ENCODE measurements at places on chromosomes 5 and 9. TPM values are rescaled to one million over a fixed set of nuclear protein-coding genes. Genes with fewer than 3 reads are reported as not detected.

The SOHLH1 gene
- not detected for total RNA-seq

The GPR150 gene
- 0.60 TPM for total RNA-seq

The PLAC8L1 gene
- total RNA-seq: 0.37 TPM

DNA sequence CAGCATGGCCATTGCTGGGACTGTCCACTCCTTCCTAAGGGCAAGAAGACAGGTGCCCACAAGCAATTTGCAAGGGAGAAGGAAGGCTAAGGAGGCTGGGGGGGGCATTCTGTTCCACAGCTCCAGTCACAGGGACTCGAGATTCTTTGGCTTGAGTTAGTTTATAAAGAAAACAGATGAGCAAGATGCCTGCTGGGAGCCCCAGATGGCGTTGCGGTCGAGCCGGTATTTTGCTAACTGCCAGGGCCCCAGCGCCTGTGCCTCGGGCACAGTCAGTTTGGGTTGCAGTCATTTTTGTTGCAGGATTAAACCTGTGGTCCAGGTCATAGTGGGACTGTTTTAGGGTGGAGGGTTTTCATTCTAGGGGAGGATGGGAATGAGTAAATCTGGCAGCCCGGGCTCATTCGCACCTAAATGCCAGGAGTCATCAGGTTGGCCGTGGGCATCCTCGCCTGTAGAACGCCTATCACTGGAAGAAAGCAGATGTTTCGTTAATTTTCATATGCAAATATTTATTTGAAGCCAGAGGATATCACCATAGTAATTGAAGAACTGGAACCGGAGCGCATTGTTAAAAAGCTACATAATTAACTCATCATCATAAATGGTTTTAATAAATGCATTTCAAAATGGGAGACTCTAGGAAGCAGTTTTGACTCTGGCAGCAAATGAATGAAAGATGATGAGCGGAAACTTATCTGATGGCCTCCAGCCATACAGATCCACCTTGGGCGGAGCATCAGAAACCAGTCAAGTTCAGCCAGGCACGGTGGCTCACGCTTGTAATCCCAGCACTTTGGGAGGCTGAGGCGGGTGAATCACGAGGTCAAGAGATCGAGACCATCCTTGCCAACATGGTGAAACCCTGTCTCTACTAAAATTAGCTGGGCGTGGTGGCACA lies 87.1 kb upstream of the FCN2 start:
- H3K4me1 ChIP-seq: no peaks in the 10 kb centered on the region
- no peak for DNase-seq
- H3K4me3 ChIP-seq: no peak overlapping the region
- H3K36me3 ChIP-seq: no peaks in the 10 kb centered on the region
- H3K27ac ChIP-seq: no peak overlapping the region

- H3K4me1 ChIP-seq: no peaks in the 10 kb centered on the region
- peaks cover 6% of the 10 kb centered on the region for H3K27me3 ChIP-seq
- H3K36me3 ChIP-seq: no peaks in the 10 kb centered on the region
- no peak for DNase-seq
- no peak overlapping the region for H3K4me3 ChIP-seq
Measured at GRCh38 chr5:73917433-73917832, 291.4 kb downstream of the ARHGEF28 start.

- no peak overlapping the region for H3K4me3 ChIP-seq
- no peaks in the 10 kb centered on the region for H3K27me3 ChIP-seq
- H3K4me1 ChIP-seq: peaks cover 6% of the 10 kb centered on the region
- no peak for DNase-seq
- peaks cover 83% of the 10 kb centered on the region for H3K36me3 ChIP-seq
Measured at GRCh38 chr5:54547711-54548250, 30.2 kb downstream of the SNX18 start.
